ENCODE measurements at places on chromosomes 6 and 20. TPM values are rescaled to one million over a fixed set of nuclear protein-coding genes. Genes with fewer than 3 reads are reported as not detected.

GRCh38 chr6:46104209-46104608 lies 25.6 kb upstream of the ENPP4 start:
- no peaks in the 10 kb centered on the region for H3K4me1 ChIP-seq
- H3K4me3 ChIP-seq, result no peak overlapping the region
- DNase-seq, result no peak
- no peaks in the 10 kb centered on the region for H3K27me3 ChIP-seq
- H3K27ac ChIP-seq, result no peak overlapping the region

DNA sequence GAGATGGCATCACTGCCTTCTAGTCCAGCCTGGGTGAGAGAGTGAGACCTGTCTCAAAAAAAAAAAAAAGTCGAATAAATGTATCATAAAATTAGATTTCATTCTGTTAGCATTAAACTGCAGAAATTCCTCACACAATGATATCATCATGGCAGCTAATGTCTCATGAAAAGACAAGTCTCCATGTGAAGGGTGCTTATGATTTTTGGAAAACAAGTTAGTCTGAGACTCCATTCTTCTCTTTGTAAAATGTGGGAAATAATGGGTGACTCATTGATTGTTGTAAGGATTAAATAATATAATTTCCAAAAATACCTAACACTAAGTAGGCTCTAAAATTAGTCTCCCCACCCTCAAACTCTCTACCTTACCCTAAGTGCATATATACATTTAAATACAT lies 49.6 kb upstream of the CDYL start:
- DNase-seq, result no peak
- no peaks in the 10 kb centered on the region for H3K4me1 ChIP-seq
- H3K4me3 ChIP-seq, result no peak overlapping the region
- H3K27me3 ChIP-seq, result peaks cover 6% of the 10 kb centered on the region
- no peaks in the 10 kb centered on the region for H3K36me3 ChIP-seq

- no peak for DNase-seq
- H3K36me3 ChIP-seq, result no peaks in the 10 kb centered on the region
- no peaks in the 10 kb centered on the region for H3K27me3 ChIP-seq
- no peak overlapping the region for H3K27ac ChIP-seq
Observed at GRCh38 chr20:7274870-7275269, 507.4 kb downstream of the BMP2 start.

GRCh38 chr6:100343316-100344077 lies 121.2 kb downstream of the SIM1 start:
- DNase-seq, result no peak
- no peak overlapping the region for H3K4me3 ChIP-seq
- no peaks in the 10 kb centered on the region for H3K36me3 ChIP-seq

DNA sequence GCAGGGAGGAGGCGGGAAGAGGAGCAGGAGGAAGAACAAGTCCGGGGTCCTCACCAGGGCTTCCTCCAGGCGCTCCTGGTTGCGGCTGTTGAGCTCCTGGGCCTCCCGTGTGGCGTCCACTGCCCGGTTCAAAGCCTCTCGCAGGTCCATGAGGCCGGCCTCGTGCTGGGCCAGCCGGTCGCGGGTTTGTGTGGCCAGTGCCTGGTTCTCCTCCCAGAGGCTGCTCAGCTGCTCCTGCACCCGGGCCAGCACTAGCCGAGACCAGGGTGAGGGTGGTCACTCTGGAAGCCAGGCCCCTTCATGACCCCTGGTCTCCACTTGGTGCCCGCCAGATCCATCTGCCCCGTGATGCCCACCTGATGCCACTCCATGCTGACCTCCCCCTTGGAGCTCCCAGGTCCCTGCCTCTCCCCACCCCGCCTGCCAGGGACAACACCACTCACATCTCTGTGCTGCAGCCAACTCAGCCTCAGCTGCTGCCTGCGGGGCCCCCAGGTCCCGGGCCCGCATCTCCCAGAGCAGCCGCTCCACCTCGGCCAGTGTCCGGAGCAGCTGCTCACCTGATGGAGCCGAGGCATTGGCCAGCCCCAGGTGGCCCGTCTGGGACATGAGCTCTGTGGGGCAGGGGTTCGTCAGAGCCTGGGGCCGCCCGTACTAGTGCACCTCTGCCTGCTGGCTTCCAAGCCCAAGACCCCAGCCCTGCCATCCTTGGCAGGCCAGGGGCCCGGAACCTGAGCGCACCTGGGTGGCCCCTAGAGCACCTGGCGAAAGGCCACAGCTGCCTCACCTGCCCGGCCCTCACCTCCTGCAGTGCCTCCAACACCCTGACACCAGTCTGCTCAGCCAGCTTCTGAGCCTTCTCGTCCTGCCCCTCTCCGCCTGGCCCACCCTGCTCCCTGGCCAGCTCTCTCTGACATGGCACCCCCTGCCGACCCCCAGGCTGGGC lies 15.9 kb downstream of the ADRM1 start:
- H3K27me3 ChIP-seq, result no peaks in the 10 kb centered on the region
- no peak for DNase-seq
- H3K4me3 ChIP-seq, result no peak overlapping the region
- peaks cover 47% of the 10 kb centered on the region for H3K36me3 ChIP-seq
- no peaks in the 10 kb centered on the region for H3K4me1 ChIP-seq

- no peak overlapping the region for H3K4me3 ChIP-seq
- H3K36me3 ChIP-seq, result no peaks in the 10 kb centered on the region
Observed at GRCh38 chr6:138805016-138805765, 9.3 kb downstream of the ECT2L start.

- peak; percentile 73 for DNase-seq
- H3K4me1 ChIP-seq, result no peaks in the 10 kb centered on the region
- no peaks in the 10 kb centered on the region for H3K27me3 ChIP-seq
- H3K27ac ChIP-seq, result no peak overlapping the region
- no peak overlapping the region for H3K4me3 ChIP-seq
- H3K36me3 ChIP-seq, result no peaks in the 10 kb centered on the region
Observed at GRCh38 chr6:132962936-132963868, 148.8 kb downstream of the RPS12 start.

GRCh38 chr6:142118925-142119324 lies 13.8 kb upstream of the GJE1 start:
- H3K27ac ChIP-seq, result no peak overlapping the region
- no peaks in the 10 kb centered on the region for H3K36me3 ChIP-seq
- no peak for DNase-seq
- no peaks in the 10 kb centered on the region for H3K4me1 ChIP-seq

DNA sequence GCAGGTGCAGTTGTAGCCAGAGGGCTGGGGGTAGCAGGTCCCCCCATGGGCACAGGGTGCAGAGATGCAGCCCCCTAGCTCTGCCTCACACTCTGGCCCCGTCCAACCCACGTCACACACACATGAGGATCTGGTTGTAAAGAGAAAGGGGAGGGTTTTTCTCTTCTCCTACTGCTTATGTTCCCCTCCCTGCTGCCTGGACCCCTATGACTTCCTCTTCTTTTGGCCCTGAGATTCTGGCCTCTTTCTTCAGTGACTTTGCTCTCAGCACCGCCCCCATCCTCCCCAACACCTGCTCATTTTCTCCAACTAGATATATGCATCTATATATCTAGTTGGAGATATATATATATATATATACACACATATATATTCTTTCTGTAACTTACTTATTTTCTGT lies 9.7 kb downstream of the NOTCH4 start:
- no peaks in the 10 kb centered on the region for H3K4me1 ChIP-seq
- DNase-seq, result no peak
- no peak overlapping the region for H3K4me3 ChIP-seq
- no peak overlapping the region for H3K27ac ChIP-seq

- H3K4me3 ChIP-seq, result no peak overlapping the region
- no peaks in the 10 kb centered on the region for H3K27me3 ChIP-seq
- peak overlapping the region; percentile 73 for H3K27ac ChIP-seq
- H3K4me1 ChIP-seq, result peaks cover 27% of the 10 kb centered on the region
Observed at GRCh38 chr20:36110994-36111393, 43.5 kb upstream of the EPB41L1 start.

ZBTB22 gene
- total RNA-seq, result 26.2 TPM

IL17A gene
- not detected for total RNA-seq

GPLD1 gene
- 3.1 TPM for total RNA-seq

PROKR2 gene
- not detected for total RNA-seq

LTA gene
- total RNA-seq, result 0.46 TPM

MCCD1 gene
- total RNA-seq, result not detected
